GM10248 (cell line): ENCODE measurements at places on chromosomes 13 and 19.
A peak's percentile ranks its signal among the peaks of the same experiment; 100 is the strongest.

- no peak for DNase-seq
Measured at GRCh38 chr19:46919324-46919723, 58.5 kb downstream of the ARHGAP35 start.

GRCh38 chr19:4354897-4355296 lies 11.5 kb downstream of the MPND start:
- no peak for DNase-seq

DNA sequence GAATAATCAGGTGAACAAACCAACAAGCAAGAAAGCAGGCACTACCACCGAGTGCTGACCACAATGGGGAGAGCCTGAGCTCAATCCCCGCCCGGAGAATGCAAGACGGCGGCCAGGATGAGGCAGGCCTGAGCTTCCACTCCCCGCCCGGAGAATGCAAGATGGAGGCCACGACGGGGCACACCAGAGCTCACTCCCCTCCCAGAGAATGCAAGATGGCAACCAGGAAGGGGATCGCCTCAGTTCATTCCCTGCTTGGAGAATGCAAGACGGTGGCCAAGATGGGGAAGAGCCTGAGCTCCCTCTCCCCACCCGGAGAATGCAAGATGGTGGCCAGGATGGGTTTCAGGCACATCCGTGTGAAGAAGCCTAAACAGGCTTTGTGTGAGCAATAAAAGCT lies 24.7 kb upstream of the MIER2 start:
- no peak for DNase-seq

DNA sequence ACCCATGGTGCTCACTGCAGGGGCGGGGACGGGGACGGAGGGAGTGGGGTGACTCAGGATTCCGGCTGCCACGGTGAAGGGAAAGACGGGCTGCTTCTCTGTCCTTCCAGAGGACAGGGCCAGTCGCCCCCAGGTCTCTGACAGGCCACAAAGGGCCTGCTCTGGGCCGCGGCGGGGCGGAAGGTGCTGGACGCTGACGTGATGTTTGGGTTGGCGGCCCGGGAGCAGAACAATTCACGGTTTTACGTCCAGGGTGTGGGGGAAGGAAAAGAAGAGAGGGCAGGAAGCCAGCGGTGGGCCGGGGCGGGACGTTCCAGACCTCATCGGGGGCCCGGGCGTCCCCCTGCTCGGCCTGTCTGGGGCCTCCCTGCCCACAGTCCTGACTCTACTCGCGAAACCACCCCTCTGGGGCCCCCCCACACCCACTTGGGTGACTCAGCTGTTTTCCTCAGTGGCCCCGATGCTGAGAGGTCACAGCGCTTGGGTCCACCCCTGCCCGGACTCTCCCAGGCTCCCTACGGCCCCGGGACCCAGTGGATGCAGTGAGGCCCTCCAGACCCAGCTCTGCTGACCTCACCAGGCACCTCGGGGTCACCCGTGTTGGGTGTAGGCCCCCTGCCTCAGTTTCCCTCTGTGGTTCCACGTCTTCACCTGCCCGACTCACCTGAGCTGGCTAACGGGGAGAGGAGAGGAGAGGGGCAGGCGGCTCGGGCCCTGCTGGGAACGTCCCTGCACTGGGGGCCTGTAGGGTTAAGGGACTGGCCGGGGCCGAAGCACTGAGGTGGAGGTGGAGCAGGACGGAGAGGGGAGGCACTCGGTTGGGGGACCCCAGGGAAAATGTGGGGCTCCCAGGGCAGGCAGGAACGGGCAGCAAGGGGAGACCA lies 29.2 kb downstream of the PIP5K1C start:
- peak; percentile 89 for DNase-seq

DNA sequence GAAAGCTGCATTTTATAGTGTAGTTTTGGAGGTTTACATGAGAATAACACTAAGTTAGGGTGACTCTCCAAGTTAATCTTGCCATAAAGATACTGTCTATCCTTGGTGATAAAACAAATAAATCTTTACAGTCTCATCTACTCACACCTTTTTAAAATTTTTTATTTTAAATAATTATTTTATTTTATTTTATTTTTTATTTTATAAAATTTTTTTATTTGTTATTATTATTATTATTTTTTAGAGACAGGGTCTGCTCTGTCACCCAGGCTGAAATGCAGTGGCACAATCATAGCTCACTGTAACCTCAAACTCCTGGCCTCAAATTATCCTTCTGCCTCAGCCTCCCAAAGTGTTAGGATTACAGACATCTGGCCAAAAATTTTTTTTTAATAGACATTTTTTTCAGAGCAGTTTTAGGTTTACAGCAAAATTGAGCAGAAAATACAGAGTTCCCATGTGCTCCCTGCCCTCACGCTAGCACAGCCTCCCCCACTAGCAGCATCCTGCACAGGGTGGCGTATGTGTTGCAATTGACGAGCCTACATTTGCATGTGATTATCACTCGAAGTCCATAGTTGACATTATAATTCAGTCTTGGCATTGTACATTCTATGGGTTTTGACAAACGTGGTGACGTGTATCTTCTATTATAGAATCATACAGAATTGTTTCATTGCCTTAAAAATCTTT lies 41.0 kb downstream of the RASL11A start:
- no peak for DNase-seq

DNA sequence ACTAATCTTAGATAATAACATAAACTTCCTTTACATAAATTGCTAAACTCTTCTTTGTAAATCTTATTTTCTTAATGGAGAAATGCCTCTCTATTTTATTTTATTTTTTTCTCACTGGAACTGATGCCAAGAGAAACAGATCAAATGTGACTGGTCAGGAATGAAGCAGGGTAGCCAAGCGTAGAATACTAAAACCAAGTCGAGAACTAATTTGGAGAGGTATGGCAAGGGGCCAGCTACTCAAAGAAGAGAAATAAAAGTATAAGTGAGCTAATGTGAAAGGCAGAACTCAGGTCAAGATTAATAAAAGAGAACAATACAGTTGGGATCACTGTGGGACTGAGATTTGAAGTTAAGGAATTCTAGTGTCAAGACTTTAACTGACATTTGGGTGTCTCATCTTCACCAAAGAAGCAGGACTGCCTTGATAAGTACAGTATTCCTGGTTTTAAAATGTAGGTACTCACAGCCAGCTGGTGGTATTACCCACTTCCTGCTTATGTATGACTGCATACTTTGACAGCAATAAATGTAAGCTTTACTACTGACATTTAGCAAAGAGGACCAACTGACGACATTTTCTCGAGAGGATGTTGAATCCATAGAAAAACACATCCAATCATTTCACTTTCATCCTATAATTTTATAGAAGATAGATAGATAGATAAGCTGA lies 1192.2 kb downstream of the EFNB2 start:
- DNase-seq, result no peak

DNA sequence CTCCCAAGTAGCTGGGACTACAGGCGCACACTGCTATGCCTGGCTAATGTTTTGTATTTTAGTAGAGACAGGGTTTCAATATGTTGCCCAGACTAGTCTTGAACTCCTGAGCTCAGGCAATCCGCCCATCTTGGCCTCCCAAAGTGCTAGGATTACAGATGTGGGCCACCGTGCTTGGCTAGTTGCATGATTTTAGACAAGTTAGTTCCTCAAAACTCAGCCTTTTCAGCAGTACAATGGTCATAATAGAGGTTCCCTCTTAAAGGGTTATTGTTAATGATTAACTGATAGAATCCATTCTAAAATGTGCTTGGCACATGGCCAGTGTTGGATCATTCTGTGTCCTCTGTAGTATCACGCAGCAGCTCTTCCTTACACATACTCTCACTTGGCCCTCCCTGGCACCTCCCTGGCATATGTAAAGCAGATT lies 19.5 kb upstream of the IFT88 start:
- DNase-seq, result no peak

DNA sequence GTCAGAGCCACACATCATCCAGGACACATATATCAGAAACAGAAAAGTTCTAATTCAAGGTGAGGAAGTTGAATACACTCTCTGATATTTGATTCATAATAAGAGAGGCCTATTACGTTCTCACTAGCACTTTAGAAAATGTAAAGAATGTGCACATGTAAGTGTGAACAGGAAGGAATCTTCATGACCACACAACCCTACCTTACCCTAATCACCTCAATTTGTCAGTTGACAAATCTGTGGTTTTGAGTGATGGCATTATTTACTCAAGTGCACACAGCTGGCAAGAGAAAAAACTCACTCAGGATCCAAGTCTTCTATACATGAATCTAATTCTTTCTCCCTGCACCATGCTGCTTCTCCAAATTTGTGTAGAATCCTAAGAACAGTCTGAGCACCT lies 445.8 kb downstream of the SUCLA2 start:
- DNase-seq, result no peak

GRCh38 chr13:85728811-85729210 lies 70.4 kb downstream of the SLITRK6 start:
- DNase-seq, result no peak

DNA sequence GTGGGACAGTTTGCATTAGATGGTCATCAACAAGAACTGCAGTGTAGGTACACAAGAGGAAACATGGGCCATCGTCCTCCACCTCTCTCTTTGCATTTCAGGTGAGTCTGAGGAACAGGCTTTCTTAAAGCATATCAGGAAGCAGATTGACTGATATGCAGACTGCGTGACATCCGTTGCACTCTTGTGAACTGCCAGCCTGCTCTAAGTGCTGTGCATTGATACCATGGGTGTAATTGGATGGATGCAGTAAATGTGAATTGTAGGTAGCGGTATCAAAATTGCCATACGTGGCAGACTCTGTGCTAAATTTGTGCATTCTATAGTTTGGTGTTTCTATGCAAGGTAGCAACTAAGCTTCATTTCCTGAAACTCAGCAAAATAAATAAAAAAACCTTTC lies 1008.3 kb downstream of the EFNB2 start:
- DNase-seq, result no peak

DNA sequence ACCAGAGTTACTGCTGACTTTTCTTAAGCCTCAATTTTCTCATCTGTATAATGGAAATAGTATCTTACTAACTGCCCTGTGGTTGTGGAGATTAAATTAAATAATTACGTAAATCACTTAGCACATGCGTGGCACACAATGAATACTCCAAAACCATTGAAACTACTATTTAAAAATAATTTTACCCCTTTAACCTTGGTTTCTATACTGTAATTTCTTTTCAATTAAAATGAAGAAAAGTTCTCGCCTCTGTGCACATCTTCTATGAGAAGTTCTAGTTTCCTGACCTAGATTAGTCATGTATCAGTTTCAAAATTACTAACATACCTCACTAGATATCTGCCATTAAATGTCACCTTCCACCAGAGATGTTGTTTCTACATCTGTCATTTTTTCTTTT lies 5.7 kb downstream of the SLITRK1 start:
- DNase-seq, result peak; percentile 20

DNA sequence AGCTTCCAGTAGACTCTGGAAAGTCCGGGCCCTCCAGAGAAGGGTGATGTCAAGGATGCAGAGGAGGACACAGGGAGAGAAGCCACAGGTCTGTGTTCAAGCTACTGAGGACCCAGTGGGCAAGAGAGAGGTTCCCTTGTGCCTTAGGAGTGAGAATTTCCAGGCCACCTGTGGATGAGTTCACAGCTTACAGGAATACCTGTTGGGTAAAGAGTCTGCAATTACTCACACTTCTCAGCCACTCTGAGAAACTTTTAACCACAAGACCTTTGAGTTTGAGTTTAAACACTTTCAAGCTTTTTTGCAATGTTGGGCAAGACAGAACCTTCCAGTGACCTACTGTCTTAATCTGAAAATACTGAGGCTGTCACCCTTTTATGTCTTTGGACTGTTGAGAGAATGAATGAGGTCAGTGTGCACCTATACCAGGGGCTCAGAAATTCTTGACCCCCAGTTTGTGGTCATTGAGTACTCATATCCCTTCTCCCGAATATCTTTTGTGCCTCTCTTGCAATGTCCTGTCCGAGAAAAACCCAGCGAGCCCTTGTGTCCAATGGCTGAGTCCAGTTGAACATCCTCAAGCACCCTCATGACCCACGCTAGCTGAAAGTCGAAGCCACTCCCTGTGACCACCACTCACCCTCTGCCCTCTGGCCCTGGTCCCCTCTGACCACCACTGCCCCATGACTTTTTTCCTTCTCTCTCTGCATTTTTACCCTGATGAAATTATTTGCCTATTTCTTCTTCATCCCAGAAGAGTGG lies 368.5 kb upstream of the ZNF507 start:
- DNase-seq, result no peak

GRCh38 chr13:112486386-112487126 lies 101.4 kb downstream of the TUBGCP3 start:
- no peak for DNase-seq

- no peak for DNase-seq
Measured at GRCh38 chr13:20713751-20714150, 10.3 kb downstream of the IL17D start.

DNA sequence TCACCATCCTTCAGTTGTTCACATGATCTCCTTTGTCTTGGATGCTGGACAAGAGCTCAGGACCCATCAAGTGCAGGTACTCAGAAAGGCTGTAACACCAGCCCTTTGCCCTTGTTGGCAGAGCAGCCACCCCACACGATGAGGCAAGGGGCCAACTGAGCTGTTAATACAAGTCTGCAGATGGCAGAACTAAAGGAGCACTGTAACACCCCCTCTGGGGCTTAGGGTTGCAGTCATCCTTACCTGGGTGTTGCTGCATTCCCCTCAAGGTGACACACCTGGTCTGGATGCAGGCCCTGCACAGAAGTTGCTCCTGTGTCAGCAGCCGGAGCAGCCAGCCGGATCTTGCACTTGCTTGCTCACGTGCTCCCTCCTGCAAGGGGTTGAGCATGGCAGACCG lies 52.0 kb downstream of the STARD13 start:
- DNase-seq, result no peak

- DNase-seq, result no peak
Measured at GRCh38 chr13:47798906-47799305, 202.2 kb downstream of the SUCLA2 start.

GRCh38 chr19:29001141-29001581 lies 211.8 kb downstream of the UQCRFS1 start:
- no peak for DNase-seq

GRCh38 chr13:31081316-31081715 lies 80.4 kb downstream of the HSPH1 start:
- no peak for DNase-seq

DNA sequence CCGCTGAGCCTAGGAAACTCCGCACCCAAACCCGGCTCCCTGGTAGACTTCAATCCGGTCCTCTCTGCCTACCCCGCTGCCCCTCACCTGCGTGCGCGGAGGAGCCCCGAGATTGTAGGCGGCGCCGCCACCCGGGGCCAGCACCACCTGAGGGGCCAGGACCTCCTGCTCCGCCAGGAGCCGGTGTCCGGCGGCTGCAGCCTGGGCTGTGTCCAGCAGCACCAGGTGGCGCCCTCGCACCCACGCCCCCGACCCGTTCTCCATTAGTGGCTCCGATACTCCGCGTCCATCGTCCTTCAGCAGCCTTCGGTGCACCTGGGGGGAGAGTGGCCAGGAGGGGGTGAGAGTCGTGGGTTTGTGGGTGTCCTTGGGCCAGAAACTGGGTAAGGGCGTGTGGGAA lies 18.5 kb downstream of the MAN2B1 start:
- no peak for DNase-seq

GRCh38 chr13:33367171-33367895 lies 81.8 kb upstream of the STARD13 start:
- no peak for DNase-seq

DNA sequence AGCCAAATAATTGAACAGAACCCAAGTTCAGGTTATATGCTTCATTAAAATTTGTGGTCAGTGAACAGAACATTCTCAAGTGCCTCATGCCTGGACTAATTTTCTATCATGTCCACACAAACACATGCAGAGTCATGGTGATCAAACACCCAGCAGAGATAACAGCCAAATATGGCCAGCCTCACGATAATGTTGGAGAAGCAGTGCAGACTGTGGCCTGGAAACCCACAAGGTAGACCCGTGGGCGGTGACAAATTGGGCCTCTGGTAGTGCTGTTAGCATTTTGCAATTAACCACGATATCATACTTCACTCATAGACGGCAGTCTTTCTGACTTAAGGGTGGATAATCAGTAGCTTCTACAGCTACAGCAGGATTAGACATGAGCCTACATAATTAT lies 35.0 kb upstream of the VWA8 start:
- peak; percentile 21 for DNase-seq
